ENCODE measurements at places on chromosomes 13 and 19.

- H3K36me3 ChIP-seq = no peaks in the 10 kb centered on the region
- H3K27ac ChIP-seq = no peak overlapping the region
- no peaks in the 10 kb centered on the region for H3K4me1 ChIP-seq
- no peak overlapping the region for H3K4me3 ChIP-seq
- DNase-seq = no peak
These were observed 151.3 kb upstream of the ATXN8OS start for GRCh38 chr13:69956349-69956748.

DNA sequence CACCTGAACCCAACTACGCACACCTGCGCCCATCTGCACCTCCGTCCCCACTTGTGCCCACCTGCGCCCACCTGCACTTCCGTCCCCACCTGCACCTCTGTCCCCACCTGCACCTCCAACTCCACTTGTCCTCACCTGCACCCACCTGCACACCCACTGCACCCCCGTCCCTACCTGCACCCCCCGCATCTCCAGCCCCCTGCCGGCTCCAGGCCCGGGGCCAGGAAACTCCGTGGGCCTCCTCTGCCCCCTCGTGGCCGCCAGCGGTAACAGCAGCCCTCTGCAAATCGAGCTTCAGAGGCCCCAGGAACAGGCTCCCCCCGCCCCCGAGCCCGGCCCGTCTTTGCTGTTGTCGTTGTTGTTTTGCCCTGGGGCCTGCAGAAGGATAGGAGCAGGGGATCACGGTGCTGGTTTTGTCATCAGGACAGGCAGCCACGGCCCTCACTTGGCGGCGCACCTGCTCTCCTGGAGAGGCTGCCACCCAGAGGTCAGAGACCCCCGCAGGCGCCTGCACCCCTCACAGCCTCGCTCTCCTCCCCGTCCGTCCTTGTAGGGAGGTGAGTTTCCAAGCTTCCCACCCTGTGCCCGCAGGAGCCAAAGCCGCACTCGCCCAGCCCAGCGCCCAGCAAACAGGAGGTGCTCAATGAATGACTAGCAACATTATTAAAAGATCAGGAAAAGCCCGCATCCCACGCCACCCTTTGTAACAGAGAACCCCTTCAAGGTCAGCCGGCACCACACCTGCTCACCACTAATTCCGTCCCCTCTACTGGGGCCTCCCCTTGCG is 65.4 kb downstream of the GNG7 start:
- peaks cover 22% of the 10 kb centered on the region for H3K4me1 ChIP-seq
- peak; percentile 84 for DNase-seq
- H3K4me3 ChIP-seq = no peak overlapping the region

- H3K27ac ChIP-seq = no peak overlapping the region
- H3K4me3 ChIP-seq = no peak overlapping the region
- no peaks in the 10 kb centered on the region for H3K36me3 ChIP-seq
- no peaks in the 10 kb centered on the region for H3K4me1 ChIP-seq
These were observed 60.8 kb downstream of the CEBPG start for GRCh38 chr19:33434069-33434885.

DNA sequence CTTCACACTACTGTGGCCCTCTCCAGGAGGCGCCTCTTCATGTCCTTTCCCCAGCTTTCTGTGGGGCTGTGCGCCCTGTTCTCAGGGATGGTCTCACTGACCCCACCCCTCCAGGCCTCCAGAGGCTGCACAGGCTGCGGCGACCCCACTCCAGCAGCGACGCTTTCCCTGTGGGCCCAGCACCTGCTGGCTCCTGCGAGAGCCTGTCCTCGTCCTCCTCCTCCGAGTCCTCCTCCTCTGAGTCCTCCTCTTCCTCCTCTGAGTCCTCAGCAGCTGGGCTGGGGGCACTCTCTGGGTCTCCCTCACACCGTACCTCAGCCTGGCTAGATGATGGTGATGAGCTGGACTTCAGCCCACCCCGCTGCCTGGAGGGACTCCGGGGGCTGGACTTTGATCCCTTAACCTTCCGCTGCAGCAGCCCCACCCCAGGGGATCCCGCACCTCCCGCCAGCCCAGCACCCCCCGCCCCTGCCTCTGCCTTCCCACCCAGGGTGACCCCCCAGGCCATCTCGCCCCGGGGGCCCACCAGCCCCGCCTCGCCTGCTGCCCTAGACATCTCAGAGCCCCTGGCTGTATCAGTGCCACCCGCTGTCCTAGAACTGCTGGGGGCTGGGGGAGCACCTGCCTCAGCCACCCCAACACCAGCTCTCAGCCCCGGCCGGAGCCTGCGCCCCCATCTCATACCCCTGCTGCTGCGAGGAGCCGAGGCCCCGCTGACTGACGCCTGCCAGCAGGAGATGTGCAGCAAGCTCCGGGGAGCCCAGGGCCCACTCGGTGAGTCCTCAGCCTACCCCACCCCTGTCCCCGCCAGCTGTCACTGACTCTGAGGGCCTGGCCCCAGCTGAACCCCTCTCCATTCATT is 11.2 kb downstream of the ARHGAP33 start:
- no peak overlapping the region for H3K4me3 ChIP-seq
- no peaks in the 10 kb centered on the region for H3K27me3 ChIP-seq
- no peaks in the 10 kb centered on the region for H3K4me1 ChIP-seq
- no peak for DNase-seq

GRCh38 chr13:111845621-111846351 is 221.2 kb upstream of the SOX1 start:
- DNase-seq = no peak
- no peaks in the 10 kb centered on the region for H3K27me3 ChIP-seq
- no peak overlapping the region for H3K4me3 ChIP-seq

DNA sequence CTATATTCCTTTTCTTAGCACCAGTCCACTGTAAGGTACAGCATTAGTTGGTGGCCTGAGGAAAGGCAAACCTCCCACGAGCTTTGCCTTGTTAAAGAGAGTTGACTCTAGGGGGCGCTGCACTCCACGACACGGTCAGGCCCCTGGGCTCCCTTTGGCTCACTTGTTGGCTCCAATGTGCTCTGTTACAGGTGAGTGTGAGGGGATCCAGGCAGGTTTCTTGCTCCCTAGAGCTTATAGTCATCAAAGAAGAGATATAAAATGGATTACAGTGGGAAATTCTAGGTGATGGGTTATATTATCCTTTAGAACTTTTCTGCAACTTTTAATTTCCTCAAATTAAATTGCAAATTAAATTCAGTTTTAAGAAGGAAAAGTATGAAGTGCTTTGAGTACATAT is 3.7 kb downstream of the WDR87 start:
- no peaks in the 10 kb centered on the region for H3K36me3 ChIP-seq
- no peak overlapping the region for H3K27ac ChIP-seq
- peaks cover 12% of the 10 kb centered on the region for H3K4me1 ChIP-seq
- DNase-seq = peak; percentile 78
- H3K27me3 ChIP-seq = no peaks in the 10 kb centered on the region
